ENCODE measurements at places on chromosomes 5 and 9.

DNA sequence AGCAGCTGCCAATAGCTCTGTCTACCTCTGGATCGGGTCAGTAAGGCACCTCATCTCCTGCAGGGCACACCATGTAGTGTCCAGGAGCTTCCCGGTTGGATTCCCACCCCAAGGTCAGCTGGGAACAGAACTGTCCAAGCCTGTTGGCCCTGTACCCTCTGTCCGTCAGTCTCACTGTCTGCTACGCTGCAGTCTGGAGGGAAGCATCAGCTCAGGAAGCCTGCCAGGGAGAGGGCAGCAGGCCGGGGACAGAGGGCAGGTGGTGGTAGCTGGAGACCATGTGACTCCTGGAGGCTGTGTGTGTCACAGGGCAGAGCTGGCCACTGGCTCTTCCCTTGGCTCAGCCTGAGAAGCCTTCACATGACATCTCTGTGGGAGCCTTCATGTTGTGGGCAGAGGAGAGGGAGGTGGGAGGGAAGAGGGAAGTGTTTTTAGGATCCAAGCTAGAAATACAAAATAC, 134.5 kb downstream of the SEC61B start:
- DNase-seq = peak; percentile 95

- DNase-seq = no peak
Measured at GRCh38 chr9:126605792-126606482, 7.8 kb upstream of the LMX1B start.

DNA sequence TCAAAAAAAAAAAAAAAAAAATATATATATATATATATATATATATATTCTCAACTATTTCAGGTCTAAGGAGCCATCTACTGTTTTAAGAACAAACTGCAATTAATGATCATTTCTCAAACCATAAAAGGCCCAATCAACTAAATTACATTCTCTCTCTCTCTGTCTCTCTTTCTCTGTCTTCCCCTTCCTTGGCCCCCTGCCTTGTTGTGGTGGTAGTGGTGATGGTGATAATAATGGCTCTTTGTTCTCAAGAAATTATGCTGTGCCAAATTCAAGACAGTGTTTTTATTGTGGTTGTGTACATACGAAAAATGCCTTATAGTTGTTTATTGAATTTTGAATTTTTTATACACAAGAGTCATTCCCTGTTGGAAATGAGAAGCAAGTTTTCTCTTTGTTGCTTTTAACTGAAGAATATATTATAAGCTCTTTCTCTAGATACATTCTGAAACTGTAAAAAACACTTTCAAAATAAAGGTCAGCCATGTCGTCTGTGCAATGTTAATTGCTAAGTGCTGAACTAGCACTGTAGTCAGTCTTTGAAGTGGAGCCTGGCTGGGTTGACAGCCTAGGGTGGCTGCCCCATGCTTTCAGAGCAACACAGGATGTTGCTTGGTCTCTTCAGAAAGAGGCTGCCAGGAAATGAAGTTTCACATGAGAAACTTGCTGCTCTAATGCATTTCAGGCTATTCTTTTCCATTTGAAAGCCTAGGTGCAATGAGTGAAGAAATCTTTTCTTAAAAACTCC, 96.0 kb downstream of the HINT1 start:
- DNase-seq = no peak

- no peak for DNase-seq
Measured at GRCh38 chr9:109110329-109111021, 9.3 kb downstream of the TMEM245 start.

GRCh38 chr5:132484391-132484725, 6.2 kb downstream of the IRF1 start:
- peak; percentile 46 for DNase-seq

- DNase-seq = no peak
Measured at GRCh38 chr9:36855448-36856315, 178.4 kb downstream of the PAX5 start.
